Lung (tissue), 17 donors: ENCODE measurements at places on chromosomes 11 and 22.

DNA sequence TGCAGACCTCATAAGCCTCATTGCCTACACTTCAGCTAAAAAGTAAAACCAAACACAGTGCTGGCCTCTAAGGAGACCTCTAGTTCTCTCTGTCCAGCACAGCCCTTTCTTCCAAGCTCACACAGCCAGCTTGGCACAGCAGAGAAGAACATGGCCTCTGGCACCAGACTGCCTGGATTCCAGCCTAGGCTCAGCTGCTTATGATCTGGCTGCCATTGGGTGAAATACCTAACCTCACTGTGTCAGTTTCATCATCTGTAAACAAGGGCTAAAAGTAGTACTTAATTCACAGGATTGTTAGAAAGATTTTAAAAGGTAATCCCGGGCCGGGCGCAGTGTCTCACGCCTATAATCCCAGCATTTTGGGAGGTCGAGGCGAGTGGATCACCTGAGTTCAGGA is 9.9 kb upstream of the ACER3 start:
- no peak for DNase-seq

DNA sequence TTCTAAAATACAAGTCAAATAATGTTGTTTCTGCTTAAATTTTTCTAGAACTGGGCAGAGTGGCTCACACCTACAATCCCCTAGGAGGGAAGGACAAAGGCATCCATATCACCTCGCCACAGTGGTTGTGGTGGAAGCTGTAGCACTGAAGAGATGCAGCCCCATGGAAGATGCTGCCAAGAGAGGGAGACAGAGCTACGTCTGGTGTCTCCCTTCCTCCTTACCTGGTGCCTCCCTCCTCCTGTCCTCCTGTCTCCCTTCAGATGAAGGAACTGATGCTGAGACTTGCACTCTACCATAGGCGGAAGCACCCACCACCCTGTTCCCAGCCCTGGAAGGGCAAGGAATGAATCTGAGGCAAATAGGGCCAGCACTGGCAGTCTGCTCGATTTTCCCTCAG is 22.3 kb downstream of the MMP27 start:
- no peak for DNase-seq

- DNase-seq = no peak
These were observed 2.9 kb downstream of the DGCR6L start for GRCh38 chr22:20316844-20317401.

- no peak for DNase-seq
These were observed 2.7 kb downstream of the TNRC6B start for GRCh38 chr22:40180403-40180802.

DNA sequence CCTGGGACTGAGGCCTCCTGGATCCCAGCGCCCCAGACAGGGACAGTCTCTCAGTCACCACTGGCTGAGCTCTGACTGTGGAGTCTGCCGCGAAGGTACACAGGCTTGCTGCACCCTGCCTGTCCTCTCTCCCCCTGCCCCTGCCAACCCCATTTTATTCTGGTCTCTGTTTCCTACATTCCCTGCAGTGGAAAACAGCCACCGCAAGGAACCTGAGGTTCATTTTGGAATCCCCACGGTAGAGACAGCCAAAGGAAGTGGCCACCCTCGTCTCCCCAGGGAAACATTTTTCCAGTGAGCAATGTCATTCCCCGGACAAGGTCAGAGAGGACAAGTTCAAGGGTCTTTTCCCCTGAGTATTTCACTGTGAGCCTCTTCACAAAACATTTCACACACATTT is 56.6 kb downstream of the FBXO7 start:
- DNase-seq = no peak

GRCh38 chr22:25659413-25659812 is 82.6 kb upstream of the MYO18B start:
- DNase-seq = no peak

GRCh38 chr22:50209893-50210292 is 9.1 kb downstream of the SELENOO start:
- DNase-seq = peak; percentile 63

- peak; percentile 5 for DNase-seq
These were observed 96.0 kb upstream of the BDNF start for GRCh38 chr11:27795955-27796861.

GRCh38 chr11:46435679-46436078 is 44.1 kb upstream of the CHRM4 start:
- DNase-seq = no peak

DNA sequence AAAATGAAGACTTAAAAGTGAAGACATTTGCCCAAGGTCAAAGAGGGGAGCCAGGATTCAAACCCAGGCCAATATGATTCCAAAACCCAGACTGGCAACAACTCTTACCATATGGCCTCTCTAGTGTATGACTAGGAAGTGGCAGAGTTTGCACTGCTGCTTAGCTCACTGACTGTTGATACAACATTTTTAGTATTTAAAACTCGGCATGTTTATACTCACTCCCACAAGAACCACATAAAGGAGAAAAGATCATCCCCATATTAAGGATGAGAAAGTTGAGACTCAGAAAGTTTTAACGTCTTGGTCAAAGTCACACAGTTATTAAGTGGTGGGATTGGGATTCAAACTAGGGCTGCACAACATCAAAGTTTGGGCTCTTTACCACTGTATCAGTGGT is 81.7 kb downstream of the CCDC34 start:
- DNase-seq = no peak

DNA sequence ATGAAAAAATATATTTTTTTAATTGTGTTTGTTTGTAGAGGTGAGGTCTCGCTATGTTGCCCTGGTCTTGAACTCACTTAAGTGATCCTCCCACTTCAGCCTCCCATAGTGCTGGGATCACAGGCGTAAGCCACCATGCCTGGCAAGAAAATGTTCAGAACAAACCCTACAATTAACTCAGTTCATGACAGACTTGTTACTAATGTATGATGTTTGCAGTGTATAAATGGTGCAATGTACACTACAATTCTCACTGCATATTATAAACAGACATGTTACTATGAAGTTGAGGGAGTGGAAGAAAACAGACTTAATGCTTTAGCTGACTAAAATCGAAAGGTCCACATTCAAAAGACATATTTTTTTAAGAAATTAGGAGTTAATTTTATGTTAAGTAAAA is 59.0 kb downstream of the SIK3 start:
- DNase-seq = no peak

- DNase-seq = no peak
These were observed 48.7 kb upstream of the APOA1 start for GRCh38 chr11:116885951-116886655.

GRCh38 chr22:31350410-31350863 is 4.3 kb upstream of the PATZ1 start:
- peak; percentile 53 for DNase-seq

DNA sequence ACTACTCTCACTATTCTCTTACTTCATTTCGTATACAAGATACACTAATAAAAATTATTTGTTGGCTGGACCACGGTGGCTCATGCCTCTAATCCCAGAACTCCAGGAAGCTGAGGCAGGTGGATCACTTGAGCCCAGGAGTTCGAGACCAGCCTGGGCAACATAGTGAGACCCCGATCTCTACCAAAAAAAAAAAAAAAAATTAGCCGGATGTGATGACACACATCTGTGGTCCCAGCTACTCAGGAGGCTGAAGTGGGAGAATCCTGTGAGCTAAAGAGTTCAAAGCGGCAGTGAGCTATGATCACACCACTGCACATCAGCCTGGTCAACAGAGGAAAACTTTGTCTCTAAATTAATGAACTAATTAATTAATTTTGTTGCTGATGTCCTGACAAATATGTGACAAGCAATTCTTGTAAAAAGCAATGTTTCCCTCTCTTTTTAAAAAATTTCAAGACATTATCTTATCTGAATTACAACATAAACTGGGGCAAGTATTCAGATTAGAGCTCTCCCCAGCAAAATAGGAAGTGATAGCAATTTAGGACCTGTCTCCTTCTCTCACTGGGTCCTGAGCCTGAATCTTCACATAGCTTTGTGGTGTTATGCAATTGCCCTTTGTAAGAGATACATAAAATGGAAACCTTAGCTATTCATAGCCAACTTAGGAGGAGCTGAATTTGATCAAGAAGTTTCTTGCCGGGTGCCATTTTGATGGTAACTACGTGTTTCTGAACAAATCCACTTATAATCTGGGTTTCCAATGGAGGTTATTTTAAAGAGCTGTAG is 17.6 kb upstream of the TMA7B start:
- DNase-seq = no peak

GRCh38 chr11:117917591-117918151 is 11.5 kb downstream of the TMPRSS13 start:
- no peak for DNase-seq

GRCh38 chr11:126512251-126512650 is 156.8 kb downstream of the ST3GAL4 start:
- DNase-seq = no peak

GRCh38 chr11:80163011-80163410 is 722.2 kb upstream of the TENM4 start:
- no peak for DNase-seq

GRCh38 chr11:58047818-58048217 is 17.1 kb downstream of the OR6Q1 start:
- DNase-seq = no peak

DNA sequence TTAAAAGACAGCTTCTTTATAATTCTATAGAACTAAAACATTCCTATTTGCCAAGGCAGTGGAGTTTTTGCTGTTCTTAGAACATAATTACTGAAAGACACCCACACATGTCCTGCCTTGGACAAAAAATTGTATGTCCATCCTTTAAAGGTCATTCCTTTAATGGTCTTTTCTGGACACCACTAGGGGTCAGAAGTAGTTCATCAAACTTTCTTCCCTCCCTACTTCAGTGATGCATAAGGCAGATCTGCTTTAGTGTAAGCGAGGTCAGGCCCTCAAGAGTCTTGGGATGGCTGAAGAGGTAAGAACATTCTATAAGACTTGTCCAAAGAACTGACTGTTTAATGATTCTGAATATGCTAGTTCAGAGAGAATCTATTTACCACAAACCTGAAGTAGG is 4.3 kb upstream of the OR51V1 start:
- peak; percentile 39 for DNase-seq

DNA sequence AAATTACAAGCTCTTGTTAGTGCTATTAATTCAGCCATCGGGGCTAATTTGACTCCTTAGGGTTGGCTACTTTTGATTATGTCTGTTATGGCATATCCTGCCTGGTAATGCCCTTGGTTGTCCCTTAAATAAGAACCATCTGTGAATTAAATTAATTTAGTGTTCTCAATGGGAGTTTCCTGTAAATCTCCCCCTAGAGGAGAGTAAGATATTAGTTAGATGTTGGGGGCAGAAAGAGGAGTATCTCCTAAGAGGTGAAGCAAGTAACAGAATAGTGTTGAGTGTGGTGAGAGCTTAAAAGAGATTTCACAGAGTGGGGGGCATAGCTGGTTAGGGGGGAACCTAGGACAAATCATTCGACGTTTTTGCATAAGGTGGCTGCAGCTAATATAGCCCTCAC is 1126.9 kb downstream of the JRKL start:
- no peak for DNase-seq

DNA sequence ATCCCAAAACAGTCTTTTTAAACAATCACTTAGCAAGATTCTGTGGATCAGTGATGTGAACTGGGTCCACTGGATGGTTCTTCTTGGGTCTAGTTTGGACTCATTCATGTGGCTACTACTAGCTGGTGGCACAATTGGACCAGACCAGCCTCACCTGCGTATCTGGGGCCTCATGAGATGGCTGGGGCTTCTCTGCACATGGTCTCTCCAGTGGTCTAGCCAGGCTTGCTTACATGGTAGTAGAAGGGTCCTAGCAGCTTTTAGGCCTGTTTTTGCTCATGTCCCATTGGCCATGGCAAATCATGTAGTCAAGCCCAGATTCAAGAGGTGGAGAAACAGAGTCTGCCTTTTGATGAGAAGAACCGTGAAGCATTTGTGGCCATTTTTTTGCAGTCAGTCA is 94.0 kb downstream of the RRAS2 start:
- DNase-seq = no peak

DNA sequence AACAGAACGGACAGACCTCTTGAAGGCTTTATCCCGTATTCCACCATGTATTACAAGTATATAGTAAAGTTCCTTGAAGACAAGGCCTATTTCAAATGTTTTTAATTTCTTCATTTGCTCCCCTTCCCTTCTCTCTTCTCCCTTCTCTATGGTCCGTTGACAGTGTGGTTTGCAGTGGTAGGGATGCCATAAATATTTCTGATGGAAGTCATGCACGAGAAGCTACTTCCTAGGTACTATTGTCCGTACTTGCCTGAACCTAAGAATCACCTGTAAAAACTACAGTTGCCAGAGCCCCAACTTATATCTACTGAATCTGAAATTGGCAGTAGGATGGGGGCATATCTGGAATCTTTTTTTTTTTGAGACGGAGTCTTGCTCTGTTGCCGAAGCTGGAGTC is 2.8 kb downstream of the PISD start:
- no peak for DNase-seq

GRCh38 chr11:112128483-112129121 is 35.3 kb downstream of the IL18 start:
- no peak for DNase-seq

DNA sequence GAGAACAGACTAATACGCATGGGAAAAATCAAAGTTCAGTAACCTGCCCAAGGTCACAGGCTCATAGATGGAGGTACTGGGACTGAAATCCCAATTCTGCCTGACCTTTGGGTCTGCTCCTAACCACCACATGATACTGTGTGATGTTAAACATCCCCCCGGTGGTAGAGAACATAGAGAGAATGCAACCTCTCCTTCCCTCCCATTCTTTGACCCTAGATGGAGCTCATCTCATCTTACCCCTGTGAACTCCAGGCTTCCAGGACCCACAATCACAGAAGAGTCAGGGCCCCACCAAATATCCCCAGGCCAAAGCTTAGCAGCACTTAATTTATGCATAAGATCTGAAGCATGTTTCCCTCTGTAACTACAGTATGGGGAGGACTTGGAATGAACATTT is 198.5 kb downstream of the MYO18B start:
- no peak for DNase-seq

- no peak for DNase-seq
These were observed 25.9 kb downstream of the ALG9 start for GRCh38 chr11:111845276-111846028.

- DNase-seq = no peak
These were observed 14.3 kb downstream of the MUC5B start for GRCh38 chr11:1237128-1237580.
